ENCODE measurements at places on chromosomes 5 and 9.
A peak's percentile ranks its signal among the peaks of the same experiment; 100 is the strongest.

- H3K27ac ChIP-seq = no peak overlapping the region
- DNase-seq = no peak
- no peaks in the 10 kb centered on the region for H3K27me3 ChIP-seq
- H3K4me3 ChIP-seq = no peak overlapping the region
- H3K4me1 ChIP-seq = no peaks in the 10 kb centered on the region
Measured at GRCh38 chr5:18072600-18072999, 438.3 kb downstream of the TAF11L14 start.

DNA sequence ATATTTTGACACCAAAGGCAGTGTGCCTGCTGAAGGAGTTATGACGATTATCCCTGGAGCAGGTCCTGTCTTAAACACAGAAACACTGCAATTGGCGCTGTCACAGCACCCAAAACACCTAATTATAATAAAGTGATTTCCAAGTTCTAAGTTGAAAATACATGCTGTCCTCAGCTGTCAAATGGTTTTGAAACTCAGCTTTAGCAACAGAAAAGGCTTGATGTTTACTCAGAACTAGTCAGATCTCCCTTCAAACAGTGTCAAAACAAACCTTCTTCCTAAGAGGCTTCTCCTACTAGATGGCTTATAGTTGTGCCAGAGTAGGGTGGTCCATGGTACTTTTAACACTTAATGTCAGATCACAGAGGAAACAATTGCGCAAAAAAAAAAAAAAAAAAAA, 87.2 kb upstream of the IRX1 start:
- H3K4me1 ChIP-seq = no peaks in the 10 kb centered on the region
- H3K27ac ChIP-seq = no peak overlapping the region
- no peak for DNase-seq
- no peaks in the 10 kb centered on the region for H3K27me3 ChIP-seq
- no peak overlapping the region for H3K4me3 ChIP-seq

GRCh38 chr5:137734962-137735554, 831 bp downstream of the KLHL3 start:
- peak overlapping the region; percentile 61 for H3K27ac ChIP-seq
- peak overlapping the region; percentile 74 for H3K4me3 ChIP-seq
- no peaks in the 10 kb centered on the region for H3K27me3 ChIP-seq
- H3K4me1 ChIP-seq = peaks cover 24% of the 10 kb centered on the region
- H3K36me3 ChIP-seq = no peaks in the 10 kb centered on the region

GRCh38 chr5:30725073-30725472, 468.4 kb upstream of the CDH6 start:
- H3K36me3 ChIP-seq = no peaks in the 10 kb centered on the region
- no peak overlapping the region for H3K27ac ChIP-seq
- no peaks in the 10 kb centered on the region for H3K27me3 ChIP-seq

- H3K36me3 ChIP-seq = no peaks in the 10 kb centered on the region
- no peak overlapping the region for H3K4me3 ChIP-seq
- H3K27me3 ChIP-seq = no peaks in the 10 kb centered on the region
- no peak for DNase-seq
- no peak overlapping the region for H3K27ac ChIP-seq
- no peaks in the 10 kb centered on the region for H3K4me1 ChIP-seq
Measured at GRCh38 chr9:134551644-134552348, 89.8 kb upstream of the COL5A1 start.

DNA sequence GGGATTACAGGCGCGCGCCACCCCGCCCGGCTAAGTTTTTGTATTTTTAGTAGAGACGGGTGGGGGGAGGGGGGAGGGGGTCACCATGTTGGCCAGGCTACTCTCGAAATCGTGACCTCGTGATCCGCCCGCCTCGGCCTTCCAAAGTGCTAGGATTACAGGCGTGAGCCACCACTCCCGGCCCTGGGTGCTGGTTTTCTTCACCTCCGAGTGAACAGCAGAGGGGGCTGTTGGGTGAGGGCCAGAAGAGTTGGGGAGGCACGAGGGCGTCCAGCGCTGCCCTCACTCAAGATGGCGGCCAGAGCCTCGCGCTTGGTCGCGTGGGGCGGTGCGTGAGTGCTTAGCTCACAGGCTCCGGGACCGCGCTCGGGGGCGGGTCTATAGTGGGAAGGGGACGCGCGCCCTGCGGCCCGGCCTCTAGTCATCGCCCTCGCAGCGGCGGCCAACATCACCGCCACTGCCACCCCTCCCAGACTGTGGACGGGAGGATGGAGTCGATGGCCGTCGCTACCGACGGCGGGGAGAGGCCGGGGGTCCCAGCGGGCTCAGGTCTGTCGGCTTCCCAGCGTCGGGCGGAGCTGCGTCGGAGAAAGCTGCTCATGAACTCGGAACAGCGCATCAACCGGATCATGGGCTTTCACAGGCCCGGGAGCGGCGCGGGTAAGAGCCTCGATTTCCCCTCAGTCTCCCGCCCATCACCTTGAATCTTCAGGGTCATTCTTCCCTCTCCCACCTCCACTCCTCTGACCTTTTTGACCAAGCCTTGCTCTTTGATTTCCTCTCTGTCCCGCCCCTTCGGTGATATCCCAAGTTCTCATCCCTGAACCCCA, at the start of gene CAMLG:
TSS of gene CAMLG (plus strand) at position 416 of the 830 bp plus-strand sequence. CDS start at position 489, 73 bp downstream.
- no peaks in the 10 kb centered on the region for H3K27me3 ChIP-seq
- H3K4me3 ChIP-seq = peak within 1 kb of the TSS; percentile 76

All from neural progenitor cell (in vitro differentiated cells).